ENCODE measurements at places on chromosomes 1 and 21.

DNA sequence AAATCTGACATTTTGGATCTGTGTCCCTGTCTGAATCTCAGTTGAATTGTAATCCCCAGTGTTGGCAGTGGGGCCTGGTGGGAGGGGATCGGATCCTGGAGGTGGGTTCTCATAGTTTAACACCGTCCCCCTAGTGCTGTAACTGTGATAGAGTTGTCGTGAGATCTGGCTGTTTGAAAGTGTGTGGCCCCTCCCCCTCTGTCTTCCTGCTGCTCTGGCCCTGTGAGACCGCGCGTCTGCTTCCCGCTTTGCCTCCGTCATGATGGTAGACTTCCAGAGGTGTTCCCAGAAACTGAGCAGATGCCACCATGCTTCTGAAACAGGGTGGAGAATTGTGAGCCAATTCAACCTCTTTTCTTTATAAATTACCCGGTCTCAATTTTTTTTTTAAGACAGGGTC, 25.0 kb downstream of the AGPAT3 start:
- DNase-seq = no peak

DNA sequence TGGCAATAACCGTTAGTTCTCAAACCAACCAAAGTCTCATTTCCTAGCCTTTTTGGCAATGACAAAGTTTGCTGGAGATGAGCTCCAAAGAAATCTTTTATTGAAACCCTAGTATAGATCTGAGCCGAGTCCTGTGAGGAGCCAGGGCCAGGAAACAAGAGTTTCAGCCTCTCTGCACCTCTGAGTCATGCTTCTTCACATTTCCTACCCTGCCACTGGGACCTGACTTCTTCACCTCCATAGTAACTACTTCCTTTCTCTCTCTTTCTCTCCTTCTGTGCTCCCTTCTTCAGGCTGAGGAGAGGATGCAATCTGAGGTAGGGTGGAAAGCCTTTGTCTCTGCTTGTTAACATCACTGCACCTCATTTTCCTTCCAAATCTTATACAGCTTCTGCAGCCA, 38.7 kb upstream of the IPO9 start:
- DNase-seq = no peak

GRCh38 chr21:39867198-39867650, at the start of gene PCP4:
PCP4 (plus strand) TSS chr21:39867438; CDS start chr21:39867502, 64 bp downstream.
- peak; percentile 70 for DNase-seq

DNA sequence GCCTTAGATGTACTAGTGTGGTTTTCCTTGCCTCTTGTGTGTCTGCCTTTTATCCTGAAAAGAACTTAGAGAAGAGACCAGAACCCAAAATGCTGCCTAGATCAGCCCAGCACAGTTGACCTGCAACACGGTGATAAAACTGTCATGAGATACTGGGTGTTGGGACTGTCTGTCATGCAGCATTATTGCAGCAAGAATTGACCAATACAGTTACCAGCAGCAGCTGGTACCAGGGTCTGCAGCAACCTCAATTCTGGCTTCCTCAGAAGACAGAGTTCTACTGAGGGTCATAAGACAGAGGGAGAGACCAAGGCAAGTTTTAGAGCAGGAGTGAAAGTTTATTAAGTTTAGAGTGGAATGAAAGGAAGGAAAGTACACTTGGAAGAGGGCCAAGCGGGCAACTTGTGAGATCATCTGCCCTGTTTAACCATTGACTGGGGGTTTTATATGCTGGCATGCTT, 182.0 kb downstream of the DYRK1A start:
- DNase-seq = no peak

DNA sequence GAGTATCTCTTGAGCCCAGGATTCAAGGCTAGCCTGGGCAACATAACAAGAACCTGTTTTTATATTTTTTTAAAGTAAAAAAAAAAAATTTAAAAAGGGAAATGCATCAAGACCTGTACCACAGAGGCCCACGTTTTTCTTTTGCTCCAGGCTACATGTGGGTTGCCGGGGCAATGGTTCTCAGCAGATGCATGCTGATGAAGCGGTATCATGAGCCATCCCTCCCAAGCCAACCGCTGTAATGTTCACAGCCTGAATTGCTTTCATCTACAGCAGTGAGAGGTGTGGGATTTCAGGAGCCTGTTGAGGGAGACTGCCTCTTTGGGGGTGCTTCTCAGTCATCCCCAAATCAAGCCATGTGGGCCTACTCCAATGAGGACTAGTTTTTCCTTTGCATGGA, 60.5 kb downstream of the CD58 start:
- no peak for DNase-seq

GRCh38 chr21:45763506-45763905, 120.0 kb downstream of the PCBP3 start:
- DNase-seq = no peak

Measured in right hindlimb (tissue), 1 donor.